NCI-H1417 treated with DMSO at 0.1 percent for 48 hours (cell line): ENCODE measurements at places on chromosomes 2 and 18.

- no peak for DNase-seq
These were observed 10.1 kb downstream of the RPL31 start for GRCh38 chr2:101012054-101012705.

- DNase-seq = no peak
These were observed 67.1 kb downstream of the ZBTB7C start for GRCh38 chr18:48342125-48342524.

- DNase-seq = no peak
These were observed 37.9 kb upstream of the C1GALT1C1L start for GRCh38 chr2:43714164-43714563.

GRCh38 chr2:197576631-197577030, 60.8 kb downstream of the MOB4 start:
- no peak for DNase-seq

GRCh38 chr18:48470484-48471180, 61.4 kb upstream of the ZBTB7C start:
- DNase-seq = no peak

GRCh38 chr2:190627448-190628412, 21.2 kb upstream of the NAB1 start:
- DNase-seq = peak; percentile 69

DNA sequence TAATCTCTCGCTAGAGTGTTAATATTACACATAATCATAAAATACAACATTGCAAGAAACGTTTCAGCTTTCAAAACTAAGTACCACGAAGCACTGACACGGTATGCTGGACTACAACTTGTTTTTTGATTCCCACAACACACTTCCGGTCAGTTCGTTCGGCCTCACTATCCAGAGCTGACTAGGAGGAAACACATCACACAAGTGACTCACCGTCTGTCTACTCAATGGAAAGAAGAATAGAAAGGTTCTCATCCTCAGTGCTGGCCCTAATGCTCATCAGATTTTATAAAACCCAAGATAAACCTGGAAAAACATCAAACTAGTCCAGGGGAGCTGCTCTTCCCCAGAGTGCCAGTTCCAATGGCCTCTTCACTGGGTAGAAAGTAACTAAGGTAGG, 42.9 kb downstream of the ZNF385B start:
- no peak for DNase-seq

- DNase-seq = no peak
These were observed 26.4 kb downstream of the ST3GAL5 start for GRCh38 chr2:85862426-85862825.

- DNase-seq = no peak
These were observed 65.2 kb upstream of the CTDP1 start for GRCh38 chr18:79614211-79614955.

GRCh38 chr18:68769461-68769860, 28.4 kb upstream of the CCDC102B start:
- DNase-seq = no peak

DNA sequence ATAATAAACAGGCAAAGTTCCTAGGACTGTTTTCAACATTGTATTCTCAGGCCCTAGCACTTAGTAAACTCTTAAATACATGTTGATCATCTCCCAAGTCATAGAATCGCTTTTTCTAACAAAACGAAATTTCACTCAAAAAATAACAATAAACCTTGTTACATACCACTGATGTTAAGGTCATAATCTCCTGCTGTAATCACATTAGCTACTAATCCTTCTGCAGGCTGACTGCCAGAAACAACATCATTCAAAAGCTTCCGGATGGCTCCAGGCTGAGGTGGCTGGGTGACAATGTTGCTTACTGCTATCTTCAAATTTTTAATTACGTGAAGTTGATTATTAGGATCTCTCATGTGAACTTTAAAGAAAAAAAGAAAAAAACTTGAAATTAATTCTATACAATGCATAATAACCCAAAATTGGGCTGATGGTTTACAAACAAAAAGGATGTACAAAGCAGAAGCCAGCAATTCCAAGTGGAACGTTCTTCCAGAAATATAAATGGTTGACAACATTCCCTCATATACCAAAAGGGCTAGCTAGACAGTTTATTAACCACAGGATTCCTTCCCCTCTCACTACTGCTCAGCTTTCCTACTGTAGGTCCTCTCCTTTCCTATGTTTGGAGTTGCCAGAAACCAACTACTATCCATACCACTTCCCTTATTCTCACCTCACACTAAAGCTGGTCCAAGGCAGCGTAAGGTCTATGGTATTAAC, 11.6 kb downstream of the TRAPPC8 start:
- no peak for DNase-seq

- DNase-seq = no peak
These were observed 134.4 kb downstream of the IKZF2 start for GRCh38 chr2:213016984-213017351.

DNA sequence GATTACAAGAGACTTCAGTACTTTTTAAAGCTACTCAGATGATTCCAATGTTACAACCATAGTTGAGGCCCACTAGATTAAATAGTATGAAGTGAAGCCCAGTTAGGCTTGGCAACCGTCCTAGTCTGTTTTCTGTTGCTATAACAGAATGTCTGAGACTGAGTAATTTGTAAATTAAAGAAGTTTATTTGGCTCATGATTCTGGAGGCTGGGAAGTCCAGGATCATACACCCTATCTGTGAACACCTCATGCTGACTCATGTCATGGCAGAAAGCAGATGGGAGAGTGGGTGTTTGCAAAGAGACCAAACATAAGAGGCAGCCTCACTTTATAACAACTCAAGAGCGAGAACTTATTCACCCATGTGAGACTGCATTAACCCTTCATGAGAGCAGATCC, 63.1 kb downstream of the CCDC150 start:
- DNase-seq = no peak

- no peak for DNase-seq
These were observed 364.7 kb downstream of the TXNL1 start for GRCh38 chr18:56273541-56274219.

GRCh38 chr2:8644605-8645175, 37.2 kb upstream of the ID2 start:
- no peak for DNase-seq

DNA sequence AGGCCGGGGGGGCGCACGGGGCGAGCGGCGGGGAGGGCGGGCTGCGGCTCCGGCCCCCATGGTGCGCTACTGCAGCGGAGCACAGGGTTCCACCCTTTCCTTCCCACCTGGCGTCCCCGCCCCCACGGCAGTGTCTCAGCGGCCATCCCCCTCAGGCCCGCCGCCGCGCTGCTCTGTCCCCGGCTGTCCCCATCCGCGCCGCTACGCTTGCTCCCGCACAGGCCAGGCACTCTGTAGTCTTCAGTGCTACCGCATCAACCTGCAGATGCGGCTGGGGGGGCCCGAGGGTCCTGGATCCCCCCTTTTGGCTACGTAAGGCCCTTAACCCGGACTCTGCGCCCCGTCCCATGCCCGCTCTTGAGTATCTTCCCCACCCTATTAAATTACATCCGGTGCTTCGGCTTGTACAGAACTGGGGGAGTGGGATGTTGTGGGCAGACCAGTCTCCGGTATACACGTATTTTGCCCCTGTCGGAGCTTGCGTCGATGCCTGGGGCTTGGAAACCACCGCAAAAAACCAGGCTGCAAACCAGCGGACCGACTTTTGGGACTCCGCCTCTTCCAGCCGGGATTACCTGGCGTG, 598 bp upstream of the WBP1 start:
- DNase-seq = no peak

- no peak for DNase-seq
These were observed 243.3 kb upstream of the KCNJ3 start for GRCh38 chr2:154455166-154455565.

GRCh38 chr2:196952936-196953335, 26.4 kb upstream of the PGAP1 start:
- DNase-seq = no peak

DNA sequence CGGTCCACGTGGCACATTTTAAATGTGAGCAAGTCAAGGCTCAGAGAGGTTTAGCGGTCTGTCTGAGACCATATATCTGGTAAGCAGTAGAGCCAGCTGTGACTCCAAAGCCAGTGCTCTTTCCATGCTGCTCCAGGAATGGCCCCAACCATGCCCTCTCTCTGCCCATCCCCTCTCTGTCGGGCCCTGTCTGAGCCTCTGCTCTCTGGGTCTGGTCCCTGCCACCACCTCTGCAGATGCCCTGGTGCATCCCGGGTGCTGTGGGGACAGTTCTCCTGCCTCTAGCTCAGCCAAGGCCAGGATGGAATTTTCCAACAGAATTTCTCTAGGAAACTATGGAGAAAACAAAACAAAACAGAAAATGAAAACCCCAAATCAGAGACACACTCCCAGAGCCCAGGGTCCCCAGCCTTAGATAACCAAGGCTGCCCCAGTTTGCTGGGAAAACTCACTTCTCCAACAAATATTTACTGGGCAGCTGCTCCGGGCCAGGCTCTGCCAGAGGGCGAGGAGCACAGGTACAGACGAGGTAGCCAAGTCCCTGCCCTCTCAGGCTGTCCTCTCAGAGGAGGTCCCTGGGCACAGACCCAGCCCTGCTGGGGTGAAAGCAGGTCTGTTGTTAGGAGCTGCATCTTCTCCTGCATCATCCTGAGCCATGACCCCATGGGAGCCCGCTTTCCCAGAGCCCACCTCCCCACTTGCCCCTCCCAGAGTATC, 9.2 kb downstream of the ADRA2B start:
- DNase-seq = no peak

GRCh38 chr18:3454365-3455089, 4.6 kb downstream of the TGIF1 start:
- no peak for DNase-seq

DNA sequence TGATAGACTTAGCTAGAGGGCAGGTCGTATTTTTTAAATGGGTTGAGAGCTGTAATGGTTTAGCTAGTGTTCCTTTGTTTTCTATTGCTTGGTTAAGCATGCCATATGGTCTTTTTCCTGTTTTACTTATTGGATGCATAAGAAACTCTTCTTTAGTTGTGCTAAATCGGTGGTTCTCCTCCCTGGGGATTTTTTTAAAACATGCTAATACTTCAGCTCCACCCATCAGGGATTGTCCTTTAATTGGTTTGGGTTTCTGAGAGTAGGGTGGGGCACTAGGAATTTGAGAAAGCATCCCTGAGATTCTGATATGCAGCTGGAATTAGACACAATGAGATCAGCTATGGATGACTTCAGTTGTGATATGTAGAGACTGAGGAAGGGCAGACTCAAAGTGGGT, 497.2 kb downstream of the THSD7B start:
- no peak for DNase-seq

GRCh38 chr2:234098681-234099080, 48.2 kb downstream of the SPP2 start:
- DNase-seq = no peak

GRCh38 chr2:40877734-40878288, 425.9 kb upstream of the SLC8A1 start:
- DNase-seq = no peak

DNA sequence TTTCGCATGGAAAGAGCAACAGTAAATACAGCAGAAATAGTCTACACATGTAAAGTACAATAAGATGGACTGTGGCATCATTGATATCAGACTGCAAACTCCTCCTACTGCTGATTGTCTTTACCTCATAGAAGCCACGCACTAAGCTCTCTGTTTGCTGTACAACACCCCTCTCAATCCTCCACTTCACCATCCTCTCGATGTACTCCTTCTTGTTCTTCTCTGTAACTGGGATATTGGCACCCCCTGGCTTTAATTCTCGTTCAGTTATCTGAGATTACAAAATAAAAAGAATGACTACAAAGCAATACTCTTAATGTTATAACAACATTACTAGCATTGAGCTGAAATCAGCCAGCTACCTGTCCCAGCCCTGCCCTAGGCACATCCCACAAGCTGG, 49.3 kb upstream of the STK17B start:
- DNase-seq = no peak

GRCh38 chr18:46406539-46406932, 250.5 kb downstream of the LOXHD1 start:
- DNase-seq = no peak

- DNase-seq = no peak
These were observed 635.1 kb upstream of the SLC39A10 start for GRCh38 chr2:195021711-195022507.

- DNase-seq = no peak
These were observed 86.0 kb downstream of the KCTD1 start for GRCh38 chr18:26462355-26462754.

DNA sequence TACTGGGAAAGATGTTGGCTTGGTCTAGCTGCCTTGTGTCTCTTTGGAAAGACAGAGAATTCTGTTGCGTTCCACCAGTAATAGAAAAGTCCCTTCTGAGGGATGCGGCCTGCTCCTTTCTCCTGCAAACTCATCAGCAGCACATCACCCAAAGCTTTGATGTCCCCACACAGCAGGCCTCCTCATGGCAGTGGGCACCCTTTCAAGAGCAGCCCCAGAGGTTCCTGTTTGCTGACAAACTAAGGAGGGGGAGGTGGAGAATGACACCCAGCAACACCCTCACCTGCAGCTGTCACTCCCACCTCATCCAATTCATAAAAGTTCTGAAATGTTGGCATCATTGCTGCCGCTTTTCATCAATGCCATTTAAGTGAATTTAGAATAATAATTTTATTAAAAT, 556.6 kb downstream of the BCL11A start:
- no peak for DNase-seq

DNA sequence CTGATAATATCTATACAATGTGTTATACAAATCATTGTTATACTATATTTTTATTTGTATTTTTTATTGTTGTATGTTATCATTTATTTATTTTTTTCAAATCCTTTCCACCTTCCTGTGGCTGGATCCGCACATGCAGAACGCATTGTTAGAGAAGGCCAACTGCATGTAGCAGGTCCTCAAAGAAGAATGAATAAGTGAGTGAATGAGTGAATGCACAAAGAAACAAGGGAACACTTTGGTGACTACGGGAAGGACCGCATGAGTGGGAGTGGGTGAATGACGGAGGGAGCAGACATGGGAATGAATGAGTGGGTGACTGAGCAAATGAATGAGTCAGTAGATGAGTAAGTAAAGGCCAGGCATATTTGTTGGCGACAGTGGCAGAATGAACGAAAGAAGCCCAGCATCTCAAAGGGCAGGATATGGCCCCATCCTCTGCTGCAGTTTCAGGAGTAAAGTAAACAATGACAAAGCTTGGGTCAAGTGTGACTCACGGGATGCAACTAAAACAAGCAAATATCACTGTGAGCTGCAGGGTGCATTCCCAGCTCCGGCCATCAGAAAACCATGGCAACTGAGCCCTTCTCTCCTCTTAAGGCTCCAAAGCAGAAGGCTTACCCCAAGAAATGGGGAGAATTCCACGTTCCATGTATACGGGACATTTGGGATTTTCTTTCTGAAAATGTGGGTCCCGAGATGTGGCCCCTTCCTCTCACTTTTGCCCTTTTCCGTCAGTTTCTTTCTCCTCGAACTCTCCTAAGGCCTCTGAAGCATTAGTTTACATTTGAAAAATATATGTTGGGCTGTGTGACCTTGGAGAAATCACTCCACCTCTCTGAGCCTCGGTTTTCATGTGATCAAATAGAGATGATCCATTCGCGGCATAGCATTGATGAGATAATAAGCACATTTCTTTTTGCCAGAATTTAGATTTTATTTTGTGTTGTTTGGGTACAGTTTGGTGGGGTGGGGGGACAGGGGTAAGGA, 24.5 kb downstream of the KCNF1 start:
- no peak for DNase-seq

GRCh38 chr2:118645876-118646275, 201.6 kb downstream of the EN1 start:
- no peak for DNase-seq
